H7 (cell line): ENCODE measurements at places on chromosomes 6 and 20.

DNA sequence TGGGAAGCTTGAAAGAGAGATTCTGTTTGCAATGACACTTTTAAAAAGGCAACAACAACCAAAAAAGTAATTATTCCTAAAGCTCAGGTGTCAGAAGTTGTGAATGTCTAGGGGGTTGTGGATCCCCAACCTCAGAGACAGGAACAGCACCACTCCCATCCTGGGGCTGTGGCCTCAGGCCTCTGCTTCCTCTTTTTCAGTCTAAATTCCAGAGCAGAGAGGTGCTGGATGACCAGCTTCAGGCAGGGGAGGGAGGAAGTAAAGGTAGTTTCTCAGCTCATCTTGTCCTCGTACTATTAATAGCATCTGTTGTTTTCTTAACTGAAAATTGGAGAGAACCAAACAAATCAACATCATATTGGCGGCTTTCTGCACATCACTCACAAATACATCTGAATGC, 8.3 kb downstream of the NT5E start:
- DNase-seq, result peak; percentile 24

GRCh38 chr6:165585060-165585459, 78.0 kb downstream of the PDE10A start:
- no peak for DNase-seq

DNA sequence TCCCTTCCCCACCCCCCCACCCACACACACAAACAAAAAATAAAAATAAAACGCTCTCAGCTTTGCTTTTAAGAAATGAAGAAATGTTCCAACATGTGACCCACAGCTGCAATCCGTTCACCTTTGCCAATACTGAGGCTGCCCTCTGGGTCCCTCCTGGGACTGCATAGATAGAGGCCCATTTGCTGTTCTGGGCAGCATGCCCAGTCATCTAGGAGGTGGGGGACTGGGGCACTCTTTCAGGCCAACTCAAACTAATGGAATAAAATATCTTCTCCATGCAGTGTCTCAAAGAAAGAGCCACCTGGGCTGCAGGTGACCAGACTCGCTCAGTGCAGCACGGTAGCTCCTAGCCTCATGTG, 79.9 kb downstream of the SLC22A3 start:
- DNase-seq, result no peak

GRCh38 chr20:5923493-5923892, 26.8 kb downstream of the TRMT6 start:
- DNase-seq, result no peak

DNA sequence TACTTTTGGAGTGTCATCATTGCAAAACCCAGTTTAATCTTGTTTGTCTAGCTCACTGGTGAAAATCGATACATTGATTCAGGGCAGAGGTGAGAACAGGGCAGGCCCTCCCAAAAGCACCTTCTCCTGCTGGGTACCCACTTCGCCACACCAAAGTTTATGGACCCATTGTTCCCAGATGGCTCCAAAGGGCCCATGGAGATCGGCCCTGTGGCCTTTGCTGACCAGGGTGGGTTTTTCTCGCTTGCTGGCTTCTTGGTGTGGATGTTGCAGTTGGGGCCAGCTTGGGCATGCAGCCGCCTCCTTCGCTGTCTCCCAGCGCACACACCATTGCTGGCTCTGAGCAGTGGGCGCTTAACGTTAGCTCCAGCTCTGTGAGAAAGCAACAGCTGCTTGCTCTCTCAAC, 178.1 kb upstream of the PDE10A start:
- no peak for DNase-seq

DNA sequence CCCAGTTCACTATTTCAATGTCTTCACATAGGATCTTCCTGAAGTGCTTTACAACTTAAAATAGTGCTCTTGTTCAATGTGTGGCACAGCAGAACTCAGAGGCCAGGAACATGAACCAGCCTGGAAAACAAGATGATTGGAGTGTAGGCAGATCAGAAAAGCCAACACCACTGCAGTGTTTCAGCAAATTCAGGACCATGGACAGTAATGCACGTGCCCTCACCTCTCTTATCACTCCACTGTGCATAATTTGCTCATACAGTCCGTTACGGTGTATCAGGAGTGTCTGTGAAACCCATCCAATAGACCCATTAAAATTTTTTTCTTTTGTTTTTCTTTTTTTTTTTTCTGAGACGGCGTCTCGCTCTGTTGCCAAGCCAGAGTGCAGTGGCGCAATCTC, 27.6 kb upstream of the HACE1 start:
- peak; percentile 32 for DNase-seq

GRCh38 chr6:165685302-165685701, 22.3 kb upstream of the PDE10A start:
- DNase-seq, result no peak

GRCh38 chr6:145428706-145429105, 306.6 kb downstream of the EPM2A start:
- DNase-seq, result no peak

GRCh38 chr6:46048646-46049297, 33.1 kb upstream of the CLIC5 start:
- no peak for DNase-seq

GRCh38 chr6:134295953-134296553, 21.9 kb downstream of the SGK1 start:
- no peak for DNase-seq

DNA sequence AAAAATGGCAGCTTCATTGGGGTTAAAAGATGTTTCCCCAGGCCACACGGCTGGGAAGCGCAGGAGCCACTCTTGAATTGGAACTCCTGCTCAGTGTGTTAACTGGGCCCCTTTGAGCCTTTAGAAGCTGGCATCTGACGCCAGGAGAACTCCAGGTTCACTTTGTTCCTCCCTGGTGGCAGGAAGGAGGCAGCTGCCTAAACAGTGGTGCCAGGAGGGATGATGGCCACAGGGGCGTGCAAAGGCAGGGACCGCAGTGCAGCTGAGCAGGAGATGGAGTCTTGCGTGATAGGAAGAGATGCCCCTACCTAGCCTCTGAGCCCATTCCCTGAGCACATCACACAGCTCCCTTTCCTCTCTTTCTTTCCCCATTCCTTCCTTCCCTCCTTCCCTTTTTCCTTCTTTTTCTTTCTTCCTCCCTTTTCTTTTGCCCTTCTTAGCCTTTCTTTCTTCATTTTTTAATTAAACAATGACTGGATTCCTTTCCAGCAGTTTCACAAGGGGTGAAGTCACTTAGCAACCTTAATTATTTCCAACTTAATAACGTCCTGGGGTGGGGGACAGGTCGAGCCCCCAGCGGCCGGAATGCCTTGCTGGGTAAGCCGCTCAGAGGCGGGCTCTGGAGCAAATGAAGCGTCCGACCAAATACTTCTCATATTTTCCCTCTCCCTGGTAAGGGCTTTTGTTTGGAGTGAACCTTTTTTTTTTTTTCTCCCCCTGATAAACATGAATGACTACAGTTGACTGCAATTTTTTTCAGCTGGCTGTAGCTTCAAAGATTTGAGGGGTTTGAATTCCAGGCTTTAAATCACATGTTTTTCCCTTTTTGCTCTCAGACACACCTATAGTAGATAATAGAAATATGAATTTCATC, 20.8 kb upstream of the BMP7 start:
- no peak for DNase-seq

GRCh38 chr6:36443471-36444428, 950 bp downstream of the KCTD20 start:
- peak; percentile 76 for DNase-seq

- no peak for DNase-seq
These were observed 90.5 kb downstream of the PRND start for GRCh38 chr20:4812216-4812615.

DNA sequence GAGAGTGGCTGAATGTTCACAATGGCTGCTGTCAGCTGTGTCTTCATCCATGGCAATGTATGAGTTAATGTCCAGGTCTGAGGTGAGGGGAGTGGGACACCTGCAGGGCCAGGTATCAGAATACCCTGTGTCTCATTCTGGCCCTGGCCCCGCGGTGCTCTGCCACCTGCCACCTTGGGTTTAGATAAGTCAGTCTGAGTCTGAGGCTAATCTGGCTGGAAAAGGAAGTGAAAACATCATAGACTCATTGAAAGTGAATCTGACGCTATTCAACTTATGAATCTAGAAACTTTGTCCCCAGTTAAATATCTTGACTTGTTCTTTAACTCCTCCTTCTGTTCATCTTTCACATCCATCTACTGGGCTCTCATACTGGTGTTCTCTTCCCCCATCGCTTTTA, 267.1 kb upstream of the JAG1 start:
- no peak for DNase-seq

GRCh38 chr6:150732765-150733539, 132.6 kb upstream of the MTHFD1L start:
- DNase-seq, result no peak

DNA sequence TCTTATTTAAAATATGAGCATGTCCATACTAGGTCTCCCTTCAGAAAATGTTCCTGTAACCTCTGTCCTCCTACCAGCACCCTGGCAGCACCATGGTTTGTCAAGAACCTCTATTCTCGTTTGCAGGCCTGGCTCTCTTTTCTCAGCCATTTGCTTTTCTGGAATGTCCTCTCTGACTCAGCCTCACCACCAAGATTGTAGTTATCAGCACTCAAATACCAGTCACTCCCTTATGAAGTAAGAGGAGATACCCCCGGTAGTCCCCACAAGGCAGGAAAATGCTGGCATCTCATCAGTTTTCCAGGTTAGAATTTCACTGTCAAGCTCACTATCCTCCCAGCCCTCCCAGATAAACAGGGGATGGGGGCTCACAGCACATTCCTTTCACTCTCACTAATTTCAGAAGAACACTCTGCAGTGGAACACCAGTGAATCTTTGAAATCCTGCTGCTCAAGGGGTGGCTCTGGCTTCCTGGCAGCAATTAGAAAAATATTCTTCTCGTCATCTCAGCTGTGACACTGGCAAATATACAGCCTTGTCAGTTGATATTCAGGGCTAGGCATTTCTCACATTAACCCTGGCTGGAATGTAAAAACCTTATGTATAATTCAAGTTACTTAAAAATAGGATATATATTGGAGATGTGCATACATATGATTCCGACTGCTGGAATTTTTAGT, 129.2 kb downstream of the TBX18 start:
- DNase-seq, result no peak

- DNase-seq, result no peak
These were observed 50.0 kb upstream of the CLDN20 start for GRCh38 chr6:155213611-155214372.
